ENCODE measurements at places on chromosomes 2 and 18. TPM values are rescaled to one million over a fixed set of nuclear protein-coding genes. Genes with fewer than 3 reads are reported as not detected.

DNA sequence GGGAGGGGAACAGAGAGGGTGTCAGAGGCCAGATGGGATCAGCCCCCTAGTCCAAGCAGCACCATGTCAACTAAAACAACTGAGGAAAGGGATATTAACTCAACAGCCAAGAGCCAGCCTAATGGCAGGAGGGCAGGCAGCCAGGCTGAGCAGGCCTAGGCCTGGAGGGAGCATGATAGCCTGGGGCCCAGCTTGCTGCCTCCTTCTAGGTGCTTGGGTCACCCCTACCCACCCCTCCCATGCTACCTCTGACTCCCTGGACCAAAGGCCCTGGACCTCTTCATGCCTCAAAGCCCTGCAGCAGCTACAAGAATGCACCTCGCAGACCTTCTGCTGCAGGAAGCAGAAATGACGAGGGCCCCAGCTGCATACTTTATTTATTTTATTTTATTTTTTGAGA, 22.1 kb upstream of the TNS1 start:
- no peak for DNase-seq

DNA sequence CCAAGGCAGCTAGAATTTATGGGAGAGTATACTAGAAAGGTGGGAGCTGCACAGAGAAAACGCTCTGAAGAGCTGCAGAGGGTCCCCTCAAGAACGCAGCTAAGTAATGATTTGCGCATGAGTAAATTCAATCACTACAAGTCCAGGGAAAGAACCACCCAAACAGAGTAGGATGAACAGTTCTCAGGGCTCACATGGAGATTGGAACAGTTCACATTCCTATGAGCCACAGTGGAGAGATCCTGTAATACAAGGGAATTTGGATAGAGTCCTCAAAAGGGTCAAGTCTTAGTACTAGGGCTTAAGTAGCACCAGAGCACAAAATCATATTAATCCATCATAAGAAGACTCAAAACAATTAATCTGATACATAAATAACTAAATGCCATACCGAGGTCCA, 12.7 kb downstream of the OLA1 start:
- no peak for DNase-seq

LAMA1 gene
- polyA plus RNA-seq = 0.75 TPM

EGR4 gene
- polyA plus RNA-seq = not detected

RTP5 gene
- polyA plus RNA-seq = 0.15 TPM

ITPRIPL1 gene
- polyA plus RNA-seq = 1.1 TPM

HTR2B gene
- polyA plus RNA-seq = 0.25 TPM

DLGAP1 gene
- 0.07 TPM for polyA plus RNA-seq

DNA sequence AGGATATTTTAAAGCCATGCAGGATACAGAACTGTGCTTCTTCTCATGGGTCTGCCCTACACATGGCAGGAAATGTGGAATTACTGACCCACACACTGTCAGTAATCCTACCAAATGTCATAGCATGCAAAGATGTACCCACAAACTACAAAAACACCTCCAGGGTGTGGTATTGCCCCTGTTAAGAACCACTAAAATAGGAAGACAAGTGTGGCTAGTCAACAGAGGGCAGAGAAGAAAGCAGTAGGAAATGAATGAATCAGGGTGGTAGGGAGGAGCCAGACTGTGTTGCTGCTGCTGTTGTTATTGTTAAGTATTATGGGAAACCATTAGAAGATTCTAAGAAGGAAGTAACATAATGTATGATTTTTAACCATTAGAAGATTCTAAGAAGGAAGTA, 556.7 kb upstream of the ACVR2A start:
- no peak for DNase-seq

TRAPPC8 gene
- 13.6 TPM for polyA plus RNA-seq
